NCI-H2029 (cell line): ENCODE measurements at places on chromosomes 5 and 9.

DNA sequence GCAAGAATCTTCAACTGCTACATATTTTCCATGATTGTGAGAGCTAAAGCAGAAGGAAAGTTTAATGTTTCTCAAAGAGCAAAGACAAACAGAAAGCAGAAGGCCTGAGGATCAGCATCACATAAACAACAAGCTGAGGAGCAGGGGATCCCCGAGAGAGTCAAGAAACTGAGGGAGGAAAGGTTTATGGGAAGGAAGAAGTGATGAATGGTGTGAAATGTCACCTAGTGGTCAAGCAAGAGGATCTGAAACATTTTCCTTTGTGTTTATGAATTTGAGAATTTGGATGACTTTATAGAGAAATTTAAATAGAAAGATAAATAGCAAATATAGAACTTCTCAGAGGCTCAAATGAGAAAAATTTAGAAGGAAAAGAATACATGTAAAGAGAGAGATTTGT is 481.9 kb downstream of the CHSY3 start:
- DNase-seq, result no peak

- DNase-seq, result no peak
These were observed 292.8 kb downstream of the ARL15 start for GRCh38 chr5:54017580-54017979.

- DNase-seq, result no peak
These were observed 16.8 kb downstream of the ABCA1 start for GRCh38 chr9:104911032-104911607.

- no peak for DNase-seq
These were observed 518.3 kb upstream of the ITGA1 start for GRCh38 chr5:52269401-52269800.

- no peak for DNase-seq
These were observed 218.4 kb upstream of the TMEM161B start for GRCh38 chr5:88487066-88487465.

GRCh38 chr5:161446655-161447054 is 99.9 kb downstream of the GABRB2 start:
- DNase-seq, result no peak

DNA sequence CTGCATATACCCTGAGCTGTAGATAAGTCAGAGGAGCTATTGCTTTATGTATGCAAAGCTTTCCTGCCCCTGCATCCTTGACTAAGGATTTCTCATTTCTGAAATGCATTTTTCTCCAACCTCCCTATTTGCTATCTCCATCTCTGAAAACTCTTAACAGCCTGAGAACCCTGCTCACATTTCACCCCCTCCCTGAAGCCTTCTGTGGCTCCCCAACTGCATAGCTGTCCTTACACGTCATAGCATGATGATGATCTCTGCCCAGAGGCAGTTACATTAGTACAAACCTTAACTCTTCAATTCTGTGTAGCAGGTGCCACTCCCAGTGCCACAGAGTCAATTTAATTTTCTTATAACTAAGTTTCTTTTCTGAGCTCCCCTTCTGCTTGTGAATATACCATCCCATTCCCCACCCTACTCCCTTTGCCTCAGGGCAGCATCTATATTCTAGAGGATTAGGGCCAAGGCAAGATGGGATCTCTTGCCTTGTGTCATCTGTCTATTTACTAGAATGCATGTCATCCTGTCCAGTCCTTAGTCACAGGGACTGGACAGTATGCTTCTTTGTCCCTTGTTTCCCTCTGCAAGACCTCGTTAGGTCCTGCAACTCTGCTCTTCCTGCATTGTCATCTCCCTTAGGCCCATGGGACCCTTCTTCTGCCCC is 149.7 kb upstream of the SPRY4 start:
- no peak for DNase-seq

DNA sequence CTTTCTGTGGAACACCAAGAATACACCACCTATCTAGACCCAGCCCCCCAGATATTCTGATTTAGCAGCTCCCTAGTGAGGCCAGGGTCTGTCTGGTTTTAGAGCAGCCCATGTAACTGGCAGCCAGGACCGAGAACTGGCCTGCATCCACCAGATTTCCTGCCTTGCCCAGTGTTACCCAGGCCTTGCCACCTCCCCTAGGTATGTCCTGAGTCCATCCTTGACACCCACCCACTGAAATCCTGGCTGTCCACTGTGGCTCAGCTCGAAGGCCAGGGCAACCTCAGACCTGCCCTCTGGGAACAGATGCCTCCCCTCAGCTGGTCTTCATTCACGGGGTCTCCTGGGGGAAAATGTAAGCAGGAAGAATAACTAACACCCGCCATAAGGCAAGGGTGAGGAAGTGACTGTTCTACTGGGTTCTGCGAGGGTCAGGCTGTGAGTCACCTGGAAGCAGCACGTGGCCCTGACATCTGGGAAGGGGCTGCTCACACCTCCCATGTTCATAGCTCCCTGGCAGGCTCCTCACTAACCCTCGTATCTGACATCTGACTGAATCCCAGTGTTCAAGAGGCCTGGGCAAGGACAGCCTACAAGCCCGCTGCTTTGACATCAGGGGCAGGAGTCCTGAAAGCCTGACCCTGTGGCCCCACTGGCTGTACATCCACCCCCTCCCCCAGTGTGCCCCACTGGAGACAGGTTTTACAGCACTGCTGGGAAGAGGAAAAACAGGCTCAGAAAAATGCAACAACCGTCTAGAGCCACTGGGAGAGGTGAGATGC is 72.7 kb downstream of the SEMA4D start:
- no peak for DNase-seq

- DNase-seq, result no peak
These were observed 5.5 kb downstream of the RNU6ATAC start for GRCh38 chr9:134158753-134159392.

DNA sequence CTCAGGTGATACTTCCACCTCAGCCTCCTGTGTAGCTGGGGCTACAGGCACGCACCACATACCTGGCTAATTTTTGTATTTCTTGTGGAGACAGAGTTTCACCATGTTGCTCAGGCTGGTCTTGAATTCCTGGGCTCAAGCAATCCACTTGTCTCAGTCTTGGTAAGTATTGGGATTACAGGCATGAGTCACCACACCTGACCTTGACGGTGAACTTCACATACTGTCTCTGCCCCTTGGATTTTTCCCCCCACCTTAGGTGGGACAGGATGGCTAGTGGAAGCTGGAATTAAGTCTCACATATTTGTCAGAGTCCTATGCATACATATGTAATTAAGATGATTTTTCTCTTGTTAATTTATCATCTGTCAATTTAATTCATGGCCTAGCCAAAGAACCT is 20.9 kb upstream of the RFK start:
- no peak for DNase-seq

DNA sequence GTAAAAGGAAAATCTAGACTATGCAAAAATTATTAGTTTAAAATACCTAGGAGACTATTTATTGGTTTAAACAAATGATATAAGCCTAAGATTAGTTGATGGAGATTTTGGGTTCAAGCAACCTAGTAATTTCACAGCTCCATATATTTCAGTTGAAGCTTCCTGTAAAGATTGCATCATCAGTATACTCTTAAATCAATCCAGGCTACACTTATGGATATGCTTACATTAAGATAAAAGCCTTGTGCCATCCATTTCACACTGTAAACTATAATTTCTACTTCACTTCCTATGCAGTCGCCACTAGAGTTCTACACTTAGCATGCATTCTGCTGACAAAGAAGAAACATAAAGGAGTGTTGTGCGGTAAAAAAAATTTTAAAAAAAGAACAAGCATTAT is 7.3 kb upstream of the LIX1 start:
- DNase-seq, result no peak

GRCh38 chr5:73513996-73514395 is 15.8 kb downstream of the BTF3 start:
- DNase-seq, result peak; percentile 92

GRCh38 chr5:109485030-109485429 is 75.3 kb upstream of the PJA2 start:
- peak; percentile 91 for DNase-seq

- no peak for DNase-seq
These were observed 664 bp upstream of the RAB3C start for GRCh38 chr5:58582019-58582802.

DNA sequence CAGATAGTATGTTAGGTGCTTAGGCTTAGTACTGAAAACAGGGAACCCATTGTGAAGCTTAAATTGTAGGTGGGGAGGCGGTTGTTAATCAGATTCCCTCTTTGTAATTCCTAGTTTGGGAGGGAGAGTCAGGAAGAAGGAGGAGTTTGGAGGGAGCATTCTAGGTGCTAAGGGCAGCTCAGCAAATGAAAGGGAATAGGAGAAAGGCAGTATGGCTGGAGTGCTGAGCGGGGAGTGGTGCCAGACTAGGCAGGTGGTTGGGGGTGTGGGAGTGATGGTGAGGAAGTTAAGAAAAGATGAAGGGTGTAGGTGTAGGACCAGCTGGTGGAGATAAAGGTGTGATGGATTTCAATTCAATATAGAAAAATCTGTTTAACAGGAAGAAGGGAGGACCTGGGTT is 11.1 kb upstream of the GARNL3 start:
- DNase-seq, result no peak

DNA sequence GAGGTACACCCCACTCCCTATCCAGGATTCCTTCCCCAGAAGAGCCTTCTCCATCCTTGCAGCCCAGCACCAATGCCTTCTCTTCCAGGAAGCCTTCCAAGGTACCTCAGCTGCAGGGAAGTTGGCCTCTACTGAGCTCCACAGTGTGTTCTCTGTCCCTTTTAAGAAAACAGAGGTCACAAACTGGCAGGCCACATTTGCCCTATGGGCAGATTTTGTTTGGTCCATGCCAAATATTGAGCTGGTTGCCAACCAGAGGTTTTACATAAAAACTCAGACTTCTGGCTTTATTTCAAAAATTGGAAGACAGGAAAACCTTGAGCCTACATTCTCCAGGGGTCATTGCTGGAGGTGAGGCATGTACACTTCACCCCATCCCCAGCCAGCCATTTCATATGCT is 9.0 kb upstream of the NDST1 start:
- DNase-seq, result no peak

GRCh38 chr9:108478431-108479332 is 377.1 kb downstream of the ACTL7B start:
- no peak for DNase-seq

DNA sequence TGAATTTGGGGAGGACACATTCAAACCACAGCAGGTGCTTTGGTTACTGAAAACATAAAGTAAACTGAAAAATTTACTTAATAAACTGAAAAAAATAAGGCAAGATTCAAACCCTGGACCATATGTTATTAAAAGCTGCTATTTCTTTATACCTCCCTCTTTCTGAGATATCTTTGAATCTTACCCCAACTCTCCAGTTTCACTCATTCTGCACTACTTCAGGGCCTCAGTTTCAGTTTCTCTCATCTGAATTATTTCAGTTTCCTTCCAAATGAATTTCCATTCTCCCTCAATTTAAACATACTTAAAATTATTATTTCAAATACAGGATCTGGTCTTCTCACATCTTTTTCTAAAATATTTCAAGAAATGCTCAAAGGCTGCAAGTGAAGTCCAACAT is 4.9 kb upstream of the OXCT1 start:
- no peak for DNase-seq

GRCh38 chr5:4348423-4348822 is 752.8 kb downstream of the IRX1 start:
- no peak for DNase-seq

- DNase-seq, result no peak
These were observed 48.7 kb downstream of the TIMD4 start for GRCh38 chr5:156914371-156914737.

- no peak for DNase-seq
These were observed 312.1 kb downstream of the TMEM232 start for GRCh38 chr5:110414360-110414759.
